ENCODE measurements at places on chromosomes 6 and 20.
A peak's percentile ranks its signal among the peaks of the same experiment; 100 is the strongest.

GRCh38 chr6:35091346-35092083, 49.6 kb downstream of the TCP11 start:
- peak; percentile 17 for DNase-seq

DNA sequence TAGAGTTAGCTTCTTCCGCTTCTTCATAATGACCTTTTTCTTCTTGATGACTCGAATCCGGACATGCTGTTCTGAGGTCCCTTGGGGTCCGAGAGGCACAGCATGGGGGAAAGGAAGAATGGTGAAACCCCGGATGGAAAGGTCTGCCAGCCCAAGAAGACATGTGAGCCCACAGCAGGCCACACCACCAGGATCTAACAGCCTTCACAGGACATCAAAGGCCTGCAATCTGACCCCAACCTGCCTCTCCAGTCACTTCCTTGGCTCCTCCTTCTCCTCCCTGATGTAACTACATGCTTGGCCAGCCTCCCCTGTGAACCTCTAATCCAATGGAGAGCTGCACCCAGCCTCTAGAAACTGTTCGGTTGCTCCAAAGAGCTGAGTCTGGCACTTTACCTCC, 1.6 kb downstream of the CPXM1 start:
- DNase-seq, result no peak

DNA sequence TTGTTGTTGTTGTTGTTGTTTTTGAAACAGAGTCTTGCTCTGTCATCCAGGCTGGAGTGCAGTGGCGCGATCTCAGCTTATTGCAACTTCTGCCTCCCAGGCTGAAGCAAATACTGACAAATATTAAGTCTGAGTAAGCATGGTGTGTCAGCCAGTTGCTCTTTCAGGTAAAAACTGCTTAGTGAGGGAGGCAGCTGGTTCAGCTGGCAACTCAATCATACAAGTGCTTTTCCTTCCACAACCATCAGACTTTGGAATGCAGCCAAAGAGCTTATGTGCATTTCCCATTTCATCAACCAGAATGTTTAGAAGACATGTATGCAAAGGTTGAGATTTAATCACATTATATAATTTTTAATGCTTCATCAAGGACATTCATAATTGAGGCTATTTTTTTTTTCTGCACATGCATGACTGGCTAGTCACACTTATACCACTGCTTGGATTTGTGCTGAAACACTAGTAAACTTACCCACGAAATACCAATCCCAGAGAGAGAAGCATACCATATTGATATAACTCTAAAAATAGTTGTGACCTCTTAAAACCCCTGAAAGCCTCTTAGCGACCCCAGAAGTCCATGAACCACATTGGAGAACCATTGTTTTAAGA, 56.0 kb downstream of the CLIC5 start:
- no peak for DNase-seq

DNA sequence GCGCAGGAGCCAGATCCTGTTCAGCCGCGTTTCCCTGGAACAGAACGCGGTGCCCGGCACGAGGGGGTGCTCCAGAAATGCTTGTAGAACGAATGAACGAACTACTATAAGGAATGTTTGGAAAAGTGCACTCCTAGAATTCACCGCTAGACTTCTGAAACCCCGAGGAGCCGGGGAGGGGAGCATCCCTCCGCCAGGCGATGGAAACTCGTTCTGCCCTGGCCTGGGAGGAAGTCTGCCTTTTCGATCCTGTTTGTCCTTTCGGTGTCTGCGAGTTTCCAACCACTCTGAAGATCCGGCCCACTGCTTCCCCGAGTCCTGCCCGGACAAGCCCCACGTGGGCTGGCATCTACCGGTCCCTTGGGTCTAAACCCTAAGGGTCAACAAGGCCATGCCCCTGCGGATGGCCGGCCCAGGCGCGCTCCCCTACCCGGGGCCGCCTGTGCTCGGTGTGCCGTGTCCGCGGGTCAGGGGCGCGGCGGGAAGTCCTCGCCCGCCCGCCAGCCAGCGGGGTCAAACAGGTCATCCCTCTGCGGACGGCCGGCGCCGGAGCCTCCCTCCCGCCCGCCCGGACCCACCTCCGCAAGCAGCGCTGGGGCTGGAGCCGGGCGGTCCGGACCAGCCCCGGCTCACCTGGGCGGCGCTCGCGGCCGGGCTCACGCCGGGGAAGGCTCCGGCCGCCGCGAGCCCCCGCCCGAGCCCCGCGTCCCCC, 526 bp downstream of the SULF2 start:
- DNase-seq, result no peak

GRCh38 chr6:111070105-111071005, 16.9 kb upstream of the SLC16A10 start:
- DNase-seq, result no peak

DNA sequence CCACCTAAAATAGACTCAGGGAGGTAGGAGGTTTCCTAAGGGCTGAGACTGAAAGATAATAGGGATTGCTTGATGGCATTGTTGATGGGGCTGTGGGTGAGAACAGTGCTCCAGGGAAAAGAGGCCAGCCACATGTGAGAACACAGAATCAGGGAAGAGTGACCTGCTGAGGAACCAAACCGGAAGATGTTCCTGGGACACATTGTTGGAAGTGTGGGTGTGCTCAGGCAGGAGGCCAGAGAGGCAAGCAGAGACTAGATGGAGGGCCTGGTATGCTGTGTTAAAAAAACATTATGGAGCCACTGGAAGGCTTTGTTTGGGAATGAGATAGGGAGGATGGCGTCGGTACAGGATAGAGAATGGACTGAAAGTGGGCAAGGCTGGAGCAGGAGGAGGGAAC, 23.3 kb downstream of the RNF144B start:
- no peak for DNase-seq

DNA sequence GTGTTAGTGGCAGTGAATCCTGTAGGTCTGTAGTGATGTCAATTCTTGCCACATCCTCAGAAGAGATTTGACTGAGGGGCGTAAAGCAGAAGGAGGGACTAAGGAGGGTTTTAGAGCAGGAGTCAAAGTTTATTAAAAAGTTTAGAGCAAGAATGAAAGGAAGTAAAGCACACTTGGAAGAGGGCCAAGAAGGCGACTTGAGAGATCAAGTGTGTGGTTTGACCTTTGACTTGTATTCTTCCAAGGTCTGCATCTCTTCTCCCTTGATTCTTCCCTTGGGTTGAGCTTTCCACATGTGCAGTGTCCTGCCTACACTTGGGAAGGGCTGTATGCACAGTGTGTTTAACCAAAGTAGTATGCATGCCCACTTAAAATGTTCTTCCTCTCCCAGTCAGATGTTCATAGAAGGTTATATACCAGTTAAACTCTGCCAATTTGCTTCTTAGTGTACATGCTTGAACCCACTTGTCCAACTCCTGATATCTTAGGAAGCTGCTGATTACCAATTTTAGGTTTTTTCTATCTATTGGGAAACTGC, 627.6 kb downstream of the MMUT start:
- no peak for DNase-seq

- no peak for DNase-seq
These were observed 236.8 kb downstream of the LY86 start for GRCh38 chr6:6825193-6825784.

DNA sequence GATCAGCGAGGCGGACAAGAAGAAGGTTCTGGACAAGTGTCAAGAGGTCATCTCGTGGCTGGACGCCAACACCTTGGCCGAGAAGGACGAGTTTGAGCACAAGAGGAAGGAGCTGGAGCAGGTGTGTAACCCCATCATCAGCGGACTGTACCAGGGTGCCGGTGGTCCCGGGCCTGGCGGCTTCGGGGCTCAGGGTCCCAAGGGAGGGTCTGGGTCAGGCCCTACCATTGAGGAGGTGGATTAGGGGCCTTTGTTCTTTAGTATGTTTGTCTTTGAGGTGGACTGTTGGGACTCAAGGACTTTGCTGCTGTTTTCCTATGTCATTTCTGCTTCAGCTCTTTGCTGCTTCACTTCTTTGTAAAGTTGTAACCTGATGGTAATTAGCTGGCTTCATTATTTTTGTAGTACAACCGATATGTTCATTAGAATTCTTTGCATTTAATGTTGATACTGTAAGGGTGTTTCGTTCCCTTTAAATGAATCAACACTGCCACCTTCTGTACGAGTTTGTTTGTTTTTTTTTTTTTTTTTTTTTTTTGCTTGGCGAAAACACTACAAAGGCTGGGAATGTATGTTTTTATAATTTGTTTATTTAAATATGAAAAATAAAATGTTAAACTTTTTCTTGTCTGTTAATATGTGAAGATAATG, 2.2 kb downstream of the HSPA1B start:
- no peak for DNase-seq

Data from stimulated activated CD8-positive, alpha-beta memory T cell treated with anti-CD3 and anti-CD28 coated beads, Interleukin-4, amount 100 ng/mL, for 48 hours (primary cell).